ENCODE measurements at places on chromosomes 6 and 20. TPM values are rescaled to one million over a fixed set of nuclear protein-coding genes. Genes with fewer than 3 reads are reported as not detected.

- no peak for DNase-seq
- no peaks in the 10 kb centered on the region for H3K27me3 ChIP-seq
- no peaks in the 10 kb centered on the region for H3K36me3 ChIP-seq
- H3K4me3 ChIP-seq, result no peak overlapping the region
Measured at GRCh38 chr6:135902756-135903331, 51.3 kb downstream of the PDE7B start.

The GPX5 gene
- not detected for total RNA-seq

GRCh38 chr6:125220712-125221111 is 67.1 kb downstream of the TPD52L1 start:
- no peak overlapping the region for H3K4me3 ChIP-seq
- no peak overlapping the region for H3K27ac ChIP-seq
- no peak for DNase-seq
- no peaks in the 10 kb centered on the region for H3K36me3 ChIP-seq

DNA sequence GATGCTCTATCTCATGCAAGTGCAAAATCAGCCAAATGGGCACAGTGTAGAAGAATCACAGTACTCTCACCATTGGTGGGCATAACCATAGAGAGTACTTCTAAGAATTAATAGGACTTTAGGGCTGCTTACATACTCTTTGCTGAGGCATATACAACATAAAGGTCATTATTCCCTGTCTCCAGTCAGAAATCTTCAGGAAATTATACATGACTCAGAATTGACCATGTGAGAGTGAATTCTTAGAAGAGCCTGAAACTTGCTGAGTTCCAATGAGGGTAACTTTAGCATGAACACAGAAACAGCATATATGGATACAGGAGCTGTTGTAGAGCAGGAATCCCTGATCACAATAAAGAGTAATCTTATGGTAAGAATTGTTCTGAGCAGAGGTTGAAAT is 498.7 kb downstream of the TENT5A start:
- no peak for DNase-seq
- H3K27me3 ChIP-seq, result no peaks in the 10 kb centered on the region
- no peak overlapping the region for H3K4me3 ChIP-seq
- no peaks in the 10 kb centered on the region for H3K36me3 ChIP-seq
- no peaks in the 10 kb centered on the region for H3K4me1 ChIP-seq

- H3K27ac ChIP-seq, result no peak overlapping the region
- H3K27me3 ChIP-seq, result peaks cover 24% of the 10 kb centered on the region
- no peak for DNase-seq
Measured at GRCh38 chr6:151154418-151154817, 85.3 kb upstream of the AKAP12 start.

DNA sequence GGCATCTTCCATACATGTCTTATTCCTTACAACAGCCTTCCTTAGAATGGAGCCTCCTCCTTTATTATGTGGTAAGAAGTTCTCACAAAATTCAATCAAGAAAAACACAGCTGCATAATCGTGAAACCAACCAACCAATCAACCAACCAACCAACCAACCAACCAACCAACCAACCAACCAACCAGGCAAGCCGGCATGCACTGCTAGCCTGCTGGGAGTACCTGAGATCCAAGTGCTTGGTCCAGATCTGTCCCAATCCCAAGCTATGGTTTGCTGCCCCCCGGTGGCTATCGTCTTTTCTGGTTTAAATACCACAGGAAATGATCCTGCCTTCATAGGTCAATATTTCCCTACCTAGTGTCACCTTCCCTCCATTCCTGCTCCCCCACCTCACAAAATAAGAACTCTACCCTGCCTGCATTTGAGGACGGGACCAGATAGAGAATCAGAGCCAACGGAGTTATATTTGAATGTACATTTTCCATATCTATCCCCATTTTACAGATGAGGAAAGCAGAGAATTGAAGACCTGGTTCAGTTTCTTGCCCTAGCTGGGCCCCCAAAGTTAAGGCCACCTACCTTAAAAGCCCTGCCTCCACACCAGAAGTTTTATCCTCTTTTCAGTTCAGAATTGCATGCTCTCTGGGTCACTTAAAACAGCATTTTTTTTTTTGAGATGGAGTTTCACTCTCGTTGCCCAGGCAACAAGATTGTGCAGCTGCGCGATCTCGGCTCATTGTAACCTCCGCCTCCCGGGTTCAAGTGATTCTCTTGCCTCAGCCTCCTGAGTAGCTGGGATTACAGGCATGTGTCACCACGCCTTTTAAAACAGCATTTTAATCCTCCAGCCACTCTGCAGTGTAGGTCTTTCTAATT is 27.1 kb downstream of the RAB44 start:
- no peak overlapping the region for H3K4me3 ChIP-seq
- H3K36me3 ChIP-seq, result no peaks in the 10 kb centered on the region
- H3K27me3 ChIP-seq, result no peaks in the 10 kb centered on the region
- H3K27ac ChIP-seq, result peak overlapping the region; percentile 46

- no peak overlapping the region for H3K4me3 ChIP-seq
- peaks cover 4% of the 10 kb centered on the region for H3K4me1 ChIP-seq
- DNase-seq, result no peak
- H3K27ac ChIP-seq, result no peak overlapping the region
- peaks cover 9% of the 10 kb centered on the region for H3K36me3 ChIP-seq
Measured at GRCh38 chr6:53497905-53498304, 47.0 kb downstream of the GCLC start.

DNA sequence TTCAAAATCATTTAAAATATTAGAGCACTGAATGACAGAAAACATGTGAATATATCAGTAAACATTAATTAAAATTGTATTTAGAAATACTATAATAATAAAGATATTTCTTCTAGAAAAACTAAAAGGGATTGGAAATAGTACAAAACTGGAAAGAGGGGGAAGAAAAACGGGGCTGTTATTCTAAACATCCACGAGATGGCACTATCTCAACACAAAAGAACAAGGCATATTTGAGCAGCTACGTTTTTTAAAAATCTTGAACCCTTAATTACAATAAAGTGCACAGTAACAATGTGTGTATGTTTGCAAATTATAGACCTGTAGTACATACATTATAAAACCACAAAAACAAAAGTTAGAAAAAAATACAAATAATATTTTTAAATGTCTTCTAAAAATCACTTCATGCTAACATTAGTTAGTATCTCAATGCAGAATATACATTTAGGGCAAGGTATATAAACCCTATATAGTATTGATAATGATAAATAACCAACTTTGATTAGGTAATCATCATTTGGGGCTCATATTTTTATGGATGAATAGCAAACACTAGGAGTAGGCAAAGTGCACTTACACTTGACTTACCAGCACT is 42.5 kb upstream of the PNISR start:
- DNase-seq, result peak; percentile 13
- no peak overlapping the region for H3K4me3 ChIP-seq
- H3K27me3 ChIP-seq, result no peaks in the 10 kb centered on the region

GRCh38 chr6:14129575-14129974 is 12.0 kb downstream of the CD83 start:
- H3K4me3 ChIP-seq, result no peak overlapping the region
- peaks cover 24% of the 10 kb centered on the region for H3K36me3 ChIP-seq
- H3K27ac ChIP-seq, result no peak overlapping the region
- no peaks in the 10 kb centered on the region for H3K27me3 ChIP-seq

DNA sequence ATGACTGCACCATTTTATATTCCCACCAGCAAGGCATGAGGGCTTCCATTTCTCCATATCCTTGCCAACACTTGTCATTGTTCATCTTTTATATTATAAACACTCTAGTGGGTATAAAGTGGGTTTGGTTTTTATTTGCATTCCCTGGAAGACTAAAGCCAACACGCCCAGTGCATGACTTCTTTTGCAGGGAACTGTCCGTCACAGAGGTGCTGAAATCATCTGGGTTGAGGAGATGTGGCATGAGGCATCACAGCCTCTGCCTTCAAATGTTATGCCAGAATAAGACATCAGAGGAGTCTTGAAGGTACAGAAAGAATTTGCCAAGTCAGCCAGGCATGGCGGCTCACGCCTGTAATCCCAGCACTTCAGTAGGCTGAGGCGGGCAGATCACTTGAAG is 29.9 kb upstream of the FAM210B start:
- DNase-seq, result peak; percentile 29
- H3K27me3 ChIP-seq, result peaks cover 3% of the 10 kb centered on the region
- H3K27ac ChIP-seq, result no peak overlapping the region
- H3K36me3 ChIP-seq, result no peaks in the 10 kb centered on the region

The RNF182 gene
- not detected for total RNA-seq

The OOEP gene
- 0.57 TPM for total RNA-seq

The TRIM40 gene
- not detected for total RNA-seq

GRCh38 chr6:44011350-44011920 is 115.8 kb downstream of the MRPL14 start:
- no peaks in the 10 kb centered on the region for H3K36me3 ChIP-seq
- H3K27ac ChIP-seq, result no peak overlapping the region
- DNase-seq, result no peak
- peaks cover 2% of the 10 kb centered on the region for H3K4me1 ChIP-seq
- H3K4me3 ChIP-seq, result no peak overlapping the region

- DNase-seq, result no peak
- H3K36me3 ChIP-seq, result peaks cover 3% of the 10 kb centered on the region
- no peak overlapping the region for H3K27ac ChIP-seq
- no peaks in the 10 kb centered on the region for H3K27me3 ChIP-seq
Measured at GRCh38 chr6:45184937-45185336, 143.2 kb upstream of the RUNX2 start.

GRCh38 chr6:140203661-140204147 is 829.3 kb upstream of the CITED2 start:
- H3K36me3 ChIP-seq, result no peaks in the 10 kb centered on the region
- no peak for DNase-seq
- H3K27ac ChIP-seq, result no peak overlapping the region
- H3K4me3 ChIP-seq, result no peak overlapping the region
- H3K27me3 ChIP-seq, result no peaks in the 10 kb centered on the region

- no peak overlapping the region for H3K4me3 ChIP-seq
- H3K27me3 ChIP-seq, result peaks cover 72% of the 10 kb centered on the region
- no peak for DNase-seq
- no peak overlapping the region for H3K27ac ChIP-seq
- peaks cover 2% of the 10 kb centered on the region for H3K4me1 ChIP-seq
Measured at GRCh38 chr6:30175765-30176164, 12.4 kb downstream of the TRIM15 start.

GRCh38 chr20:63774306-63774705 is 34.7 kb downstream of the SLC2A4RG start:
- H3K27me3 ChIP-seq, result peaks cover 3% of the 10 kb centered on the region
- peaks cover 3% of the 10 kb centered on the region for H3K4me1 ChIP-seq
- no peak overlapping the region for H3K4me3 ChIP-seq
- no peak overlapping the region for H3K27ac ChIP-seq
- DNase-seq, result no peak
- no peaks in the 10 kb centered on the region for H3K36me3 ChIP-seq

DNA sequence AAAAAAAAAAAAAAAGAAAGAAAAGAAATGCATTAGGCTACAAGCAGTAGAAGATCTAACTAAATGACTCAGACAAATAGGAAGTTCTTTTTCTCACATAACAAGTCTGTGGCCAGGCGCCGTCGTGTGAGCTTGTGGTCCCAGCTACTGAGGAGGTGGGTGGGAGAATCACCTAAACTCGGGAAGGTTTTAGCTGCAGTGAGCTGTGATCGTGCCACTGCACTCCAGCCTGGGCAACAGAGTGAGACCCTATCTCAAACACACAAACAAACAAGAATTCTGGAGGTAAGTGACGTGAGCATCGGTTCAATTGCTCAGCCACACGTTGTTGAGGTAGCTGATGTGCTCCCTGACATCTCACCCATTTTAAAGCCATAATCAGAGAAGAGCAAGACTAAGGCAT is 37.9 kb upstream of the SLC23A2 start:
- no peak overlapping the region for H3K4me3 ChIP-seq
- no peak overlapping the region for H3K27ac ChIP-seq
- no peaks in the 10 kb centered on the region for H3K36me3 ChIP-seq
- peaks cover 7% of the 10 kb centered on the region for H3K4me1 ChIP-seq

The TRDN gene
- total RNA-seq, result not detected

- no peak within 1 kb of the TSS for H3K4me3 ChIP-seq
- no peak within 1 kb of the TSS for H3K27ac ChIP-seq
- no peak for DNase-seq
Measured at GRCh38 chr20:64106981-64107735, at the start of gene NPBWR2. TSS of gene NPBWR2 (minus strand) at chr20:64107565. CDS start at chr20:64106831, 734 bp downstream.

- H3K27me3 ChIP-seq, result no peaks in the 10 kb centered on the region
- no peak overlapping the region for H3K27ac ChIP-seq
- no peak overlapping the region for H3K4me3 ChIP-seq
Measured at GRCh38 chr6:110622912-110623578, 146.6 kb upstream of the SLC22A16 start.

- no peak overlapping the region for H3K27ac ChIP-seq
- DNase-seq, result no peak
- no peaks in the 10 kb centered on the region for H3K36me3 ChIP-seq
- H3K4me3 ChIP-seq, result no peak overlapping the region
Measured at GRCh38 chr6:46254946-46255345, 84.2 kb upstream of the ENPP5 start.

DNA sequence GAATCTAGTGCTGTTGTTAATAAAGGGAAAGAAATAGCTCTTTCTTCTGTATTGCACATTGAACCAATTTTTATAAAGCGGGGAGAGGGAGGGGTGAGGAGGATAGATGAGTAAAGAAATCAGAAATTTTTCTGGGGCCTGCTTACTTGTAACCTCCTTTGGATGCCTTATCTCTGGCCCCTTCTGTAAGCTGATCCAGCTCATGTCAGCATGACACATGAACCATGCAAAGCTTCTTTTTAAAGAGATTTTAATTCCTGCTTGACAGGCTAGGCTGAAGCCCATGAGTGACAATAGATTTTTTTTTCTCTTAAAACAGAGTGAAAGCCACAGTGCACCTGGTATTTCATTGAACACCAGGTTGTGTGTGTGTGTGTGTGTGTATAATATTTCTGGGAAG is 325.3 kb downstream of the PRL start:
- peaks cover 2% of the 10 kb centered on the region for H3K27me3 ChIP-seq
- H3K4me1 ChIP-seq, result no peaks in the 10 kb centered on the region
- H3K36me3 ChIP-seq, result no peaks in the 10 kb centered on the region
- DNase-seq, result no peak
- H3K27ac ChIP-seq, result no peak overlapping the region

DNA sequence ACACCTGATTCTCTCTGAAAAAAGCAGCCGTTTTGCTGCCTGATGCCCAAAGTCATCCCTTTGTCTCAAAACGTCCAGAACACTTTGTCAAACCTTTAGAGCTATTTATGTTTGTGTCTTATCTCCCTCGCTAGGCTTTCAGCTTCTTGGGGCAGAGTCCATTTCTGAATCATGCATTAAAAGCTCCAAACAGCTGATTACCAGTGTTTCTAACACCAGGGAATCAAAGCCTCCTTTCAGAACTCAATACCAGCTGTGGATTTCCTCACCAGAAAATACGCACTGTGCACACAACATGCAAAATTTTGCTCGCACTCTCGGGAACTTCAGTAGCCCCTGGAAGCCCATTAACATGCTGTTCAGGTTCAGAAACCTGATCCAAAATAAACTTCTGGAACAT is 333.3 kb downstream of the HACE1 start:
- H3K27ac ChIP-seq, result no peak overlapping the region
- no peak overlapping the region for H3K4me3 ChIP-seq
- peaks cover 2% of the 10 kb centered on the region for H3K27me3 ChIP-seq
- peaks cover 5% of the 10 kb centered on the region for H3K4me1 ChIP-seq

The HCRTR2 gene
- not detected for total RNA-seq

The WFDC12 gene
- total RNA-seq, result not detected

The SPATA2 gene
- total RNA-seq, result 7.4 TPM

The CST9 gene
- not detected for total RNA-seq

GRCh38 chr20:61976644-61977418 is 88.8 kb downstream of the TAF4 start:
- H3K4me3 ChIP-seq, result no peak overlapping the region
- no peak overlapping the region for H3K27ac ChIP-seq
- H3K36me3 ChIP-seq, result peaks cover 32% of the 10 kb centered on the region
- H3K4me1 ChIP-seq, result peaks cover 7% of the 10 kb centered on the region

GRCh38 chr6:141764388-141764787 is 368.3 kb upstream of the GJE1 start:
- H3K27ac ChIP-seq, result no peak overlapping the region
- H3K4me3 ChIP-seq, result no peak overlapping the region
- no peaks in the 10 kb centered on the region for H3K36me3 ChIP-seq
- no peaks in the 10 kb centered on the region for H3K4me1 ChIP-seq

All from activated CD4-positive, alpha-beta T cell treated with anti-CD3 and anti-CD28 coated beads, Interleukin-2, amount 10 ng/mL, durations not matched to agents 7 days and 5 days (primary cell).